Upper lobe of left lung (tissue), 6 donors: ENCODE measurements at places on chromosomes 2 and 18. TPM values are rescaled to one million over a fixed set of nuclear protein-coding genes. Genes with fewer than 3 reads are reported as not detected.

- no peak overlapping the region for H3K27ac ChIP-seq
- no peaks in the 10 kb centered on the region for H3K36me3 ChIP-seq
- DNase-seq = no peak
- H3K4me1 ChIP-seq = no peaks in the 10 kb centered on the region
Measured at GRCh38 chr2:158926478-158926948, 41.9 kb upstream of the TANC1 start.

Gene IL1RL2
- total RNA-seq = 0.91 TPM

GRCh38 chr2:223970343-223971128 lies 13.3 kb downstream of the MRPL44 start:
- H3K27me3 ChIP-seq = no peaks in the 10 kb centered on the region
- H3K36me3 ChIP-seq = no peaks in the 10 kb centered on the region
- DNase-seq = no peak

Gene POLR1A
- 24.7 TPM for total RNA-seq

- no peaks in the 10 kb centered on the region for H3K36me3 ChIP-seq
- H3K4me1 ChIP-seq = no peaks in the 10 kb centered on the region
- no peaks in the 10 kb centered on the region for H3K27me3 ChIP-seq
- no peak for DNase-seq
- no peak overlapping the region for H3K27ac ChIP-seq
Measured at GRCh38 chr2:158610059-158610458, 153.3 kb downstream of the PKP4 start.

DNA sequence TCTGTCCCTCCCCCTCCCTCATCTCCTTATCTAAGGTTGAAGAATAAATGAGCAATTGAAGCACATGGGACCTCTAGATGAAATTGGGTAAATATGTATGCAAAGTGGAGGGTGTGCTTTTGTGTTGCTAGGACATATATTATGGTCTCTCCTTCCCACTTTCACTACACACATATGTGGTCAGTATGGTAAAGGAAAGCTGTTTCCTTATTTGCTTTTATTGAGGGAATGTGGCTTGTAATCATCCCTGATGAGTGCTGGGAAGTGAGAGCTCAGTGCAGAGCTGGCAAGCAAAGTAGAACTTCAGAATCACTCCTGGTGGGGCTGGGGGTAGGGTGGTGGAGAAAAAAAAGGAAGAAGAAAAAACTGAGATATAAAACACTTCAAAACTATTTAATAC lies 189.9 kb upstream of the ATP5MC3 start:
- no peaks in the 10 kb centered on the region for H3K36me3 ChIP-seq
- H3K4me1 ChIP-seq = peaks cover 8% of the 10 kb centered on the region
- H3K4me3 ChIP-seq = no peak overlapping the region
- H3K27me3 ChIP-seq = no peaks in the 10 kb centered on the region

Gene VAMP8
- total RNA-seq = 84.9 TPM

DNA sequence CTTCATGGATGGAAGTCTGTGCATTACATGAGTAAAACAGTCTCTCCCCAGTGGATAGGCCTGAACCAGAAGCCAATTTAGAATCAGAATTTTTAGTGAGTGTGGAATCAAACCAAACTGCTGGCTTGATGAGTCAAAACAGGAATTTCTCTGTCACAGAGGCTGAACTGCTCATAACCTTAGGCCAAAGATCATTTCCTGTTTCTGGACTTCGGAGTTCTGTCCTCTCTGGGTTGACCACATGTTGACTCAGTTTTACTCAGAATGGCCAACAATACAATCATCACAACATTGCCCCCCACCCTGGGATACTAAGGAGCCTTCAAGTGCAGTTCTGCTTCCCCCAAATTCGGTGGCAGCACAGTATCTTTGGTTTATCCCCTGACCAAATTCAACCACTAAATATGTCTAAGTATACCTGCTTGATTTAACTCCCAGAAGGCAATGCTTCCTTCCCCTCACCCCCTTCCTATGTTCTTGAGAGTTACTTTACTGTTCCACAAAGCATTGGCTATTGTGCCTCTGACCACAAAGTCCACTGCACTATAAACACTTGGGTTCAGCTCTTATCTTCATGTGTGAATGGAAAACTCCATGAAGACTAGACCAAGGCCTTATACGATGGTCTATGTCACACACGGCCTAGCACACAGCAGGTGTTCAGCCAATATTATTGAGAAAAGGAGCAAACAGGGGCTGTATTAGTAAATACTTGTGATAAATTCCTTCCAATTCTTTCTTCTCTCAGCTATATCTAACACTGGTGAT lies 67.8 kb downstream of the NXPH2 start:
- no peak overlapping the region for H3K4me3 ChIP-seq
- no peak for DNase-seq
- H3K4me1 ChIP-seq = peaks cover 4% of the 10 kb centered on the region
- H3K27me3 ChIP-seq = no peaks in the 10 kb centered on the region
- no peak overlapping the region for H3K27ac ChIP-seq
- no peaks in the 10 kb centered on the region for H3K36me3 ChIP-seq

- H3K4me3 ChIP-seq = peak overlapping the region; percentile 50
- no peaks in the 10 kb centered on the region for H3K36me3 ChIP-seq
- H3K27me3 ChIP-seq = no peaks in the 10 kb centered on the region
- H3K27ac ChIP-seq = no peak overlapping the region
Measured at GRCh38 chr2:118224895-118225311, 136.6 kb downstream of the INSIG2 start.
